ENCODE measurements at places on chromosomes 1 and 21.

GRCh38 chr1:229170778-229171505 is 100.0 kb upstream of the RAB4A start:
- DNase-seq: no peak

DNA sequence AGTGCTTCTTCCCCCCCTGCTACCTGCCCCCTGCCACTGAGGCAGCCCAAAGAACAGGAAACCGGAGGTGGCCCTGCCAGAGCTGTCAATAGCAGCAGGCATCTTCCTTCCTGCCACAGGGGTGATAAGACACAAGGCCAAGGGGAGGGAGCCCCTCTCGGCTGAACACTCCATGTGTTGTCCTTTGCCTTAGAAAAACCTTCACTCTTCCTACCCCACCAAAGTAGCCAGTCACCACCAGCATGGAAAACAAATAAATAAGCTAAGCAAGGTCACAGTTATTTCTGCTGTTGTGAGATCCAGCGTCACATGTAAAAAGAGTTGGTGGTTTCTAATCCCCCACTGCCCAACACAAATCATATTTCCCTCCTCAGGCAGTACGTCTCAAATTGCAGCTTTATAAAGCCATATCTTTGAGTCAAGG is 104.8 kb upstream of the DPT start:
- DNase-seq: peak; percentile 9

GRCh38 chr1:180527101-180527669 is 24.8 kb upstream of the ACBD6 start:
- DNase-seq: no peak

GRCh38 chr1:85707267-85707989 is 805 bp downstream of the ZNHIT6 start:
- DNase-seq: no peak

All from hematopoietic multipotent progenitor cell treated with erythropoietin and hydrocortisone succinate and interleukin-3 and kit ligand, for 6 days (in vitro differentiated cells).